D721Med (cell line): ENCODE measurements at places on chromosomes 16 and 17.

DNA sequence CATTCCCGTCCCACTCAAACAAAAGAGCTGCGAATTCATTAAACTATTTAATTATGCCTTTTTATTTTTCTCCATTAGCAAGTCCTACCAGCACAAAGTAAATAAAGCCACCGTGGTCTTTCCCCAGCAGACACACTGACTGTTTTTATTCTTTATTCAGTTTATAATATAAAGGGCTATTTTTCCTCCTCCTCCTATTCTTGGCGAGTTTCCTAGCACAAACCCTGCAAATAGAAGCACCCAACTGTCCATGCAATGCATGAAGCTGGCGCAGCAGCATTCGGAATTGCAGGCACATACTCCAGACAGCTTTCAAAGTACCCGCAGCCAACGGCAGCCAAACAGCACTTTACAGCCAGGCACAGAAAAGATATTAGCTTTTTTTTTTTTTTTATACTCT lies 583.4 kb upstream of the PSMD7 start:
- no peak for DNase-seq

DNA sequence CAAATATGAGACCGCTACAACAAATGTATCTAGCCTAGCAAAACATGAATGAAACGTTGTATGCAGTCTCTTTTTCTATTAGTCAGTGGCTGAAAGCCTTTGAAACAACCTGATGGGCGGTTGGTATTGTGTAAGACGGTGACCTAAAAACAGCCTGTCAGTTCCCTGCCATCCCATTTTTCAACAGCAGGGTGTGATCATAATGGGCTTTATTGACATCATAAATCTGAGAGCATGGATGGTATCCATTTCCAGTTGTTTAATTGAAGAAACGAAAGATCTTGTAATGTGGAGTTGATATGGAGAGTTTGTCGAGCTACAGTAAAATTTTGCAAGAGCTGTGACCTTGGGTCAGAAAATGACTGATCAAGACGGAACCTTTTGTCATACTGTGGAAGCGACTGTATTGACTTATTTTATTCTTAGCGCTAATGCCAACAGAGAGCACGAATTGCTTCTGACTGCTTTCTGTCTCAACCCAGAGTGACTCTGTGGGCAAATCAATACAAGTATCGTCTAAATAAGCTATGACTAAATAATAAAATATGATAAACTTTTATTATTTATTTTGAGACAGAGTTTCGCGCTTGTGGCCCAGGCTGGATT lies 12.3 kb upstream of the MEIOB start:
- no peak for DNase-seq

GRCh38 chr16:83609178-83609577 lies 198.6 kb upstream of the HSBP1 start:
- no peak for DNase-seq

- DNase-seq, result no peak
Measured at GRCh38 chr17:49730078-49730784, 22.5 kb upstream of the SLC35B1 start.

GRCh38 chr16:85362443-85362842 lies 250.2 kb upstream of the CIBAR2 start:
- DNase-seq, result no peak

DNA sequence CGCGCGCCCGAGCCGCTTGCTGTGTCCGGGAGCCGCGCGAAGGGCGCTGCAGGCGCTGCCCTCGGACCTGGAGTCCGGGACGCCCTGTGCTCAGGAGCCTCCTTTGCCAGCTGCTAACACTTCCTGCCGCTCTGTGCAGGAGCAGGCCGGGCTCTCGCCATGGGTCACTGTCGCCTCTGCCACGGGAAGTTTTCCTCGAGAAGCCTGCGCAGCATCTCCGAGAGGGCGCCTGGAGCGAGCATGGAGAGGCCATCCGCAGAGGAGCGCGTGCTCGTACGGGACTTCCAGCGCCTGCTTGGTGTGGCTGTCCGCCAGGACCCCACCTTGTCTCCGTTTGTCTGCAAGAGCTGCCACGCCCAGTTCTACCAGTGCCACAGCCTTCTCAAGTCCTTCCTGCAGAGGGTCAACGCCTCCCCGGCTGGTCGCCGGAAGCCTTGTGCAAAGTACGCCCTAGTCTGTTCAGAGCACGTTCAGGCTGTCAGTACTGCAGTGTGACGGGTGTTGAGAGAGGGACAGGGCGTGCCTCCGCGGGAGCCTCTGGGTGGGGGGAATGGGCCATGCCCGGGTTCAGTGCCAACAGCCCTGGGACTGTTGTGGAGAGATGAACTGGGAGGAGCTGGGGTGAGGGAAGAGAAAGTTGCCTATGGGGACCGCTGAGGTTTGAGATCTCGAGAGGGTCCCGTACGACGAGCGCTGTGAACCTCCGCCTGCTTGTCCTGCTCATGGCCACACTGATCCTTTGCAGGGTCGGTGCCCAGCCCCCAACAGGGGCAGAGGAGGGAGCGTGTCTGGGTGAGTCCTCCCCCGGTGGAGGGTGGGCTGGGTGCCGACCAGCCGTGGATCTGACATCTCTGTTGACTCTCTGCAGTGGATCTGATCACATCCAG lies 1.3 kb downstream of the ZNF276 start:
- DNase-seq, result no peak

DNA sequence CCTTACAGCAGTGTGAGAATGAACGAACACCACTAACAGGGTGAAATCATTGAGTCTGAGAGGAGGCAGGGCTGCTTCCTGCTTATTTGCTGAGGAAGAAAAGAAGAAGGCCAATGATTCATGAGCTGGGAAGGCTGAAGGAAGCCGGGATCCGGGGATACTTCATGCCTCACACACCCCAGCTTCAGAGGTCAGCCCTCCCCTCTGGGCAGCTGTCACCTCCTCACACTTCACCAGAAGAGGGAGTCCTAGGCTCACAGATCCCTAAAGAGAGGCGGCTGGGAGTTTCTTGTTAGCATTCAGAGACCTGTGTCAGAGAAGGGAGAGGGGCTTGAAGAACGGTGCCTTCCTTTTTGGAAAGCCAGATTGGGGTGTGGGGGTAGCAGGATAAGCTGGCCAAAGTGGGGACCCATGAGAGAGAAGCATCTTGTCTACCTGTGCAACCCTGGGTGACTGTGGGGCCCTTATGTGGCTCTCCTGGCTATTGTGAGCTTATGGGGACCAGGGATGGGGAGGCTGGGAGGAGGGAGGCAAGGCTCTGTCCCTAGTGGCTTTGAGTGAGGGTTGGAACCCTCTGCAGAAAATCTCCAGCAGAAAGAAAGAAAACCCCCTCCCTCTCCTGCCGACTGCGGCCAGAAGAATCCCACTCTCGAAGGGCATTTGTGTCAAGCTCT lies 94.6 kb downstream of the RGS9 start:
- DNase-seq, result peak; percentile 70

DNA sequence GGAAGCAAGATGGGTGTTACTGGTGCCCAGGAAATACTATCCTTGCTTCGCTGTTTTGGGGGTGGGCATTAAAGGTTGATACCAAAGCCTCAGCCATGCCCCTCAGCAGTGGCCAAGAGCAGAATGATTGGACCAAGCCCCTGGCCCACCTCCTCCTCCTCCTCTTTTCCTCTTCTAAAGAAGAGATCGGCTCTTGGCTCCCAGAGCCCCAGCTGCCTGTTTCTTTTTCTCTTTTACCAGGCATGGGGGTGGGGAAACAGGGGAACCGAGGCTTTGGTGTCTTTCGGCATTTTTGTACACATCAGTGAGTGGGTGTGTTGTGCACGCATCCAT lies 5.8 kb downstream of the THRA start:
- no peak for DNase-seq

DNA sequence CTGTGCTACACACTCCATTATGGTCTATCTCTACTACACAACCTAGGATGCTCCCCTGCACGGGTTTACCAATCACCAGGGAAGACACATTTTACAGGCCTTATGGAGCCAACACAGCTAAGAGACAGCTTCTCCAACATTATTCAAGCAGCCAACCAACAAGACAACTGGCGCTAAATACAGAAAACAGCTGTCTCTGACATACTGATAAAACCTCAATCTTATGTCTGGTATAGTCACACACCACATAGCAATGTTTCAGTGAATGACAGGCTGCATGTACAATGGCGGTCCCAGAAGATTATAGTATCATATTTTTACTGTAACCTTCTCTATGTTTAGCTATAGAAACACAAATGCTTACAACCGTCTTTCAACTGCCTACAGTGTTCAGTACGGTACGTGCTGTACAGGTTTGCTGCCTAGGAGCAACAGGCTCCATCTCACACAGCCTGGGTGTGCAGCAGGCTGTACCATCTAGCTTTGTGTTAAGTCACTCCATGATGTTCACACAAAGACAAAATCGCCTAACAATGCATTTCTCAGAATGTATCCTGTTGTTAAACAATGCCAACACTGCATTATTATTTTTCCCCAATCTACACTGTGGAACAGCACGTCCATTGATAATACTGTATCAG lies 10.9 kb downstream of the USP22 start:
- no peak for DNase-seq

DNA sequence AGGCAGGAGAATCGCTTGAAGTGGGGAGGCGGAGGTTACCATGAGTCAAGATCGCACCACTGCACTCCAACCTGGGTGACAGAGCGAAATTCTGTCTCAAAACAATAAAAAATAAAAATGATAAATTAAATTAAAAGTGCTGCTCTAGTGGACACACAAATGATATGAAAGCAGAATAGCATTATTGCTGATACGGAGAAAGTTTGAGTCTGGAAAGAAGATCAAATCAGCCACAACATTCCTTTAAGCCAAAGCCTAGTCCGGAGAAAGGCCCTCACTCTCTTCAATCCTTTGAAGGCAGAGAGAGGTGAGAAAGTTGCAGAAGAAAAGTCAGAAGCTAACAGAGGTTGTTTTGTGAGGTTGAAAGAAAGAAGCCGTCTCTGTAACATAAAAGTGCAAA lies 15.1 kb upstream of the CSF3 start:
- no peak for DNase-seq
